ENCODE measurements at places on chromosomes 1 and 21.

GRCh38 chr1:183609313-183609712 lies 19.1 kb upstream of the NCF2 start:
- no peak for DNase-seq

DNA sequence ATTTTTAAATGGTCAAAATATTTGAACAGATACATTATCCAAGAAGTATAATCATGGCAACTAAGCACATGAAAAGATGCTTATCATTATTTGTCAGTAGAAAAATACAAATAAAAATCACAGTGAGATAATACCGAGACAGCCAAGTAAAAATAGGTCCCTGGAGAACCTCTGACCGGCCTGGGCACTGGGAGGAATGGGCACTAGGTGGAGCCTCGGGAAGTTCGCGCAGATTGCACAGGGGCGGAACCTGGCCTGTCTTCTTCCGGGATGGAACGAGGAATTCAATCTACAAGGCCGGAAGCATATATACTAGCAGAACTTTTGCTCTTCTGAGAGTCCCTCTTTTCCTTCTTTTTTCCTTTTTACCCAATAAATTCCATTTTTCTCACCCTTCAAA lies 148.5 kb upstream of the CHRM3 start:
- DNase-seq = no peak

- no peak for DNase-seq
Observed at GRCh38 chr1:10074059-10074851, 41.5 kb downstream of the UBE4B start.

- DNase-seq = no peak
Observed at GRCh38 chr1:53681351-53681976, 57.5 kb downstream of the GLIS1 start.

All from NCI-H2081 treated with DMSO at 0.1 percent for 48 hours (cell line).